NCI-H69 (cell line): ENCODE measurements at places on chromosomes 4 and X.

GRCh38 chrX:810186-810585 lies 179.6 kb downstream of the SHOX start:
- no peak for DNase-seq

GRCh38 chr4:41939016-41939626 lies 3.9 kb downstream of the TMEM33 start:
- no peak for DNase-seq

GRCh38 chr4:98522062-98522461 lies 136.3 kb downstream of the TSPAN5 start:
- DNase-seq, result no peak

DNA sequence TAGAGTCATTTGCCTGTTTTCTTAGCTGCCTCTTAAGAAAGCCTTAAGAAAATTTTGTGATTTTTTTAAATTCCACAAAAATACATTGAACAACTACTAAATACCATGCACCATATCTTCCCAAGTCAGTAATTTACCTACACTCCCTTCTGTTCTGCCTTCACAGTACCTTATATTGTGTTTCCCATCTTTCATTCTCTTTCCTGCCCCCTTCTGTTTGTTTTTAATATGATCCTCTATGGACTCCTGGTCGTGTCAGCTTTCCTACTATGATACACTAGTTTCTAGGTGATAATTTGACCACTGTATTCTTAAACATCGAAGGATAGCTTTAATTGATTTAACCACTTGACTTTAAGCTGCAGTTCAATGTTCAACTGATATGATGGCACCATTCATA lies 297.7 kb upstream of the HAND2 start:
- DNase-seq, result peak; percentile 13
